ENCODE measurements at places on chromosomes 7 and 10. TPM values are rescaled to one million over a fixed set of nuclear protein-coding genes. Genes with fewer than 3 reads are reported as not detected.

The IRF5 gene
- total RNA-seq = 1.8 TPM

The DKK1 gene
- 1.5 TPM for total RNA-seq

The TUBAL3 gene
- total RNA-seq = 0.12 TPM

The ZEB1 gene
- total RNA-seq = 104 TPM

The FRG2B gene
- not detected for total RNA-seq

The AKR1D1 gene
- not detected for total RNA-seq

The HOXA13 gene
- not detected for total RNA-seq

The SEPTIN7 gene
- total RNA-seq = 218 TPM

The ZPBP gene
- not detected for total RNA-seq

The TMEM140 gene
- 13.1 TPM for total RNA-seq

The FAM200A gene
- 5.6 TPM for total RNA-seq

The NPC1L1 gene
- total RNA-seq = 0.17 TPM

The WNT2 gene
- not detected for total RNA-seq

The ANAPC16 gene
- 217 TPM for total RNA-seq

The SPDYE17 gene
- total RNA-seq = not detected

The CHST3 gene
- total RNA-seq = 25.1 TPM

The SLC13A4 gene
- not detected for total RNA-seq

The ELOVL3 gene
- total RNA-seq = 0.20 TPM

The PDE6C gene
- not detected for total RNA-seq

The H2BK1 gene
- not detected for total RNA-seq

The LRRTM3 gene
- not detected for total RNA-seq

The NPY gene
- not detected for total RNA-seq

The CAV1 gene
- total RNA-seq = 372 TPM

The SPDYE2 gene
- not detected for total RNA-seq

The BTAF1 gene
- 11.8 TPM for total RNA-seq

The NPTX2 gene
- 2.7 TPM for total RNA-seq

The SFRP4 gene
- 21.3 TPM for total RNA-seq

The FGL2 gene
- 10.3 TPM for total RNA-seq

The CCDC146 gene
- total RNA-seq = 6.0 TPM

The SLC16A12 gene
- 2.2 TPM for total RNA-seq

The ANKRD61 gene
- total RNA-seq = 0.25 TPM

The STEAP1 gene
- 0.49 TPM for total RNA-seq

The MKX gene
- total RNA-seq = 0.64 TPM

The ZFYVE27 gene
- total RNA-seq = 14.9 TPM

The EFCAB10 gene
- not detected for total RNA-seq

The C10orf105 gene
- total RNA-seq = not detected

The ZNF853 gene
- 11.8 TPM for total RNA-seq

The AKR1C4 gene
- not detected for total RNA-seq

The EGR2 gene
- 8.5 TPM for total RNA-seq

The TBXAS1 gene
- 2.8 TPM for total RNA-seq

The CTNNA3 gene
- total RNA-seq = 41.0 TPM

The TFR2 gene
- total RNA-seq = not detected

The PIK3AP1 gene
- 6.1 TPM for total RNA-seq

The HMX3 gene
- not detected for total RNA-seq

The FAM25G gene
- not detected for total RNA-seq

The ARMC3 gene
- not detected for total RNA-seq

The CYP2C19 gene
- not detected for total RNA-seq

The RADIL gene
- 5.0 TPM for total RNA-seq
